ENCODE measurements at places on chromosomes 5 and 9.

GRCh38 chr5:129652349-129653056, 95.4 kb upstream of the MINAR2 start:
- no peak for DNase-seq
- H3K4me3 ChIP-seq = no peak overlapping the region
- H3K27me3 ChIP-seq = no peaks in the 10 kb centered on the region
- H3K4me1 ChIP-seq = no peaks in the 10 kb centered on the region
- no peak overlapping the region for H3K27ac ChIP-seq

- peaks cover 9% of the 10 kb centered on the region for H3K4me1 ChIP-seq
- H3K36me3 ChIP-seq = peaks cover 53% of the 10 kb centered on the region
- no peak overlapping the region for H3K27ac ChIP-seq
- DNase-seq = no peak
Observed at GRCh38 chr5:95907740-95908706, 53.6 kb downstream of the ELL2 start.

DNA sequence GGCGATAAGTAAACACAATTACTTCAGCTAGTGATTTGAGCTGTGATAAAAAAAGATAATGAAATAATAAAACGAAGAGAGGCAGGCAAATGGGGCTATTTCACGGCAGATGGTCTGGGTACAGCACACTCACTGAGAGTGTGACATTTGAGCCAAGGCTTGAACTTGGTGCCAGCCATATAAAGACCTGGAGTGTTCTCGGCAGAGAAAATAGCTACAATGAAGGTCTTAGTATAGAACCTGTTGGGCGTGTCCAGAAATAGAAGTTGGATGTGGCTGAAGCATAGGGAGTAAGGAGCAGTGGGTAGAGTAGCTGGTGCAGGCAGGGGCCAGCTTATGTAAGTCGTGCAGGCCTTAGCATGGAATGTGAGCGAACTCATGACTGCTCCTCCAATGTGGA, 660.3 kb upstream of the WWC1 start:
- no peaks in the 10 kb centered on the region for H3K27me3 ChIP-seq
- no peak overlapping the region for H3K4me3 ChIP-seq
- no peaks in the 10 kb centered on the region for H3K36me3 ChIP-seq
- DNase-seq = no peak
- H3K4me1 ChIP-seq = no peaks in the 10 kb centered on the region

DNA sequence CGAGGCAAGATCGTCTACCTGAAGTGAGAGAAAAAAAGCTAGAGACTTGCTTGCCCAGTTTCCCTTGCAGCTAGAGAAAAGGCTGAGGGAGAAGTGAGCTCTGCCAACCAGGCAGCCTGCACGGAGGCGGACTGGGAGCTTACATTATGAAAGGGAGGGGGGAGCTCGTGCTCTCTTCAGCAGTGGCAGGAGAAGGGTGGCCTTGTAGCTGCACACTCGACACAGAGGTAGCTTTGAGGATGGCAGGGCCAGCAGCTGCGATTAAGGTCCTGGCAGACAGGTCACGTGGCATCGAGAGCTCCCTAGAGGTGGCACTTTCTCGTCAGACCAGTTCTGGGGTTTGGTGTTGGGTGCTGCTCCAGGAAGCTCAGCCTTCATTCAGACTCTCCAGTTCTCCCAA, 26.7 kb downstream of the APBA1 start:
- no peaks in the 10 kb centered on the region for H3K4me1 ChIP-seq
- DNase-seq = no peak
- no peak overlapping the region for H3K27ac ChIP-seq
- peaks cover 3% of the 10 kb centered on the region for H3K27me3 ChIP-seq
- H3K36me3 ChIP-seq = no peaks in the 10 kb centered on the region
- H3K4me3 ChIP-seq = no peak overlapping the region

DNA sequence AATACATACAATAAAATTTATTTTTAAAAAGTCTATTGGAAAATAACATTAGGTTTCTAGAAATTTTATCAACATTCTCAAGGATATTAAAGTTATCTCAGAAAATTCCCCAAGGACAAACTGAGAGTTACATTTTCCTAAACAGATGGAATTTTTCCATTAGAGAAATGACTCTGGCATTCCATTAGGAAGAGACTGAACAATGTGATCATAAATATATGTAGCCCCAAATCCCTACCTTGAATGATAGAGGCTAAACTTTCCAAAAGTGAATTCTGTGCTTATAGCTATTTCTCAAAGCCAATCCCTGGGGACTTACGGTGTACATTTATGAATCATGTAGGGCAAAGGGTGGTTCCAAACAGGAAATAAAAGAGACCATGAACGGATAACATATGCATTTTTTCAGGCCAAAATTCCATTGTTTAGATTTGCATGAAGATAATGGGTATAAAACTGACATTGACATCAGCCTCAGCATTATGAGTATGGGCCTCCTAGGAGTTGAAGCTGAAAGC, 1181.0 kb upstream of the DMAC1 start:
- H3K27ac ChIP-seq = no peak overlapping the region
- peaks cover 2% of the 10 kb centered on the region for H3K27me3 ChIP-seq
- no peak for DNase-seq
- H3K36me3 ChIP-seq = no peaks in the 10 kb centered on the region

DNA sequence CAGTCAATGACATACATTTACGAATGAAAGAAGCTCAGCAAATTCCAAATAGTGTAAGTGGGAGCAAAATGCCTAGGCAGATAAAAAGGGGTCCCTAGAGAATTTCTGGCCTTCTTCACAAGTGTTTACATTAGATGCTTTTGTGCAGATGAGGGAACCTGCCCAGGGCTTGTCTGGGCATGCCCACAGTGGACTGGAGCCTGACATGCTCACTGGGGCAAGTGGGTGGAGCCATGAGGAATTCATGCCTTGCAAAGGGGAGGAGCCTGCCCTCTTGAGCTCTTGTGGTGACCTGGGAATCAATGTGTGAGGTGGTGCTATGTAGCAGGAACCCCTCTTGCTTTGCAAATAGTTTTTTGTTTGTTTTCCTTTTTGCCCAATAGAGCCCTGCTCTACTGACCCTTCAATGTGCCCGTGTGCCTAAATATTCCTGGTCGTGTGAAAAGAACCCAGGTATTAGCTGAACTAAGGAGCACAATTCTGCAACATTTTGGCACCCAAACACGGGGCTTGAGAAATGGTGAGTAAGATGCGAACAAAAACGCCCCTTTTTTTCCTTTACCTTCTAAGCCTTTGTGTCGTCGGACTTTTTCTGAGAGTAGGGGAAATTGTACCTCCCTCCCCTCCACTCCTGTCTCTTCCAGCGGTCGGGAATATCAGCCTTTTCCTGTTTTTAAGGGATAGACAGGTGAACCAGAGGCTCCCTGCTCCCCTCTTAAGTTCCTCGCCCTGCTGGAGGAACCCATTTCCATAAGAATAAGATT, 433.8 kb upstream of the CDH9 start:
- H3K4me1 ChIP-seq = no peaks in the 10 kb centered on the region
- no peak overlapping the region for H3K4me3 ChIP-seq
- no peaks in the 10 kb centered on the region for H3K36me3 ChIP-seq
- no peak overlapping the region for H3K27ac ChIP-seq
- DNase-seq = no peak

GRCh38 chr9:68443624-68444023, 87.2 kb downstream of the PGM5 start:
- no peak overlapping the region for H3K27ac ChIP-seq
- DNase-seq = no peak
- no peaks in the 10 kb centered on the region for H3K4me1 ChIP-seq
- H3K4me3 ChIP-seq = no peak overlapping the region
- peaks cover 2% of the 10 kb centered on the region for H3K27me3 ChIP-seq
- no peaks in the 10 kb centered on the region for H3K36me3 ChIP-seq

GRCh38 chr5:126028336-126028735, 394.9 kb upstream of the GRAMD2B start:
- DNase-seq = no peak
- H3K4me3 ChIP-seq = no peak overlapping the region
- H3K36me3 ChIP-seq = no peaks in the 10 kb centered on the region
- H3K27me3 ChIP-seq = no peaks in the 10 kb centered on the region
- no peak overlapping the region for H3K27ac ChIP-seq

DNA sequence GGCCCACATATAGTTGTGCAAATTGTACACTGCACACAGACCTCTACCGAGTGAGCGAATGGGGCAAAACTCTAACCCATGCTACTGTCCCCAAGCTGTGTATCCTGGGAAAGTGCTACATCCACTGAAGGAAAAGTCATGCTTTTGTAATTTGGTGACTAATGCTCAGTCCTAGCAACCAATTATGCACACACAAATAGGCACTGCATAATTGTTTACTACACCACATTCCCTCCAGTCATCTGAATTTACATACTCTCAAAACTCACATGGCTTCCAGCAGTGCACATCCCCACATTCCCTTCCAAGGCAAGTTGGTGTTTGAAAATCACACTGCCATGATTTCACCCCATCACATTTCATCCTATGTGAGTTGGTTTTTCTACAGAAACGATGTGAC, 125.9 kb upstream of the OSMR start:
- no peak for DNase-seq
- H3K36me3 ChIP-seq = no peaks in the 10 kb centered on the region
- H3K27ac ChIP-seq = no peak overlapping the region
- peaks cover 9% of the 10 kb centered on the region for H3K27me3 ChIP-seq
- no peak overlapping the region for H3K4me3 ChIP-seq

GRCh38 chr9:20623021-20623747, 885 bp upstream of the MLLT3 start:
- peak overlapping the region; percentile 88 for H3K27ac ChIP-seq
- DNase-seq = peak; percentile 62
- peaks cover 41% of the 10 kb centered on the region for H3K4me1 ChIP-seq
- no peaks in the 10 kb centered on the region for H3K27me3 ChIP-seq
- H3K36me3 ChIP-seq = peaks cover 14% of the 10 kb centered on the region
- peak overlapping the region; percentile 91 for H3K4me3 ChIP-seq

DNA sequence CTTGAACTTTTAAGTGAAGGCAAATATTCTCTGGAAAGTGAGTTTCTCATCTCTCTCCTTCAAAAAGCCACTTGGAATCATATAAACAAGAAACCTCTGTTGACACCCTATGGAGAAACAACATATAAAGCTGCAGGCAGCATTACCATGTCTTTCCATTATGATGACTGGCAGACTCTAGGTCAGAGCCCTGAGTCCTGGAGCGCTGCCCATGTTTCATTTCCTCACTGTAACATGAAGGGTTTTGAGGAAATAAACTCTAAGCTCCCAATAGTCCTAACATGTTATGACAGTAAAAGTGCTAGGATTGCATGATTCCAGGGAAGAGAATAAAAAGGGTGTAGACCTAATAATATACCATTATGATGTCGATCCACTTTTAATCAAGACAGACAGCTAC, 220.6 kb downstream of the CTNND2 start:
- no peaks in the 10 kb centered on the region for H3K27me3 ChIP-seq
- no peaks in the 10 kb centered on the region for H3K36me3 ChIP-seq
- no peaks in the 10 kb centered on the region for H3K4me1 ChIP-seq
- H3K27ac ChIP-seq = no peak overlapping the region

DNA sequence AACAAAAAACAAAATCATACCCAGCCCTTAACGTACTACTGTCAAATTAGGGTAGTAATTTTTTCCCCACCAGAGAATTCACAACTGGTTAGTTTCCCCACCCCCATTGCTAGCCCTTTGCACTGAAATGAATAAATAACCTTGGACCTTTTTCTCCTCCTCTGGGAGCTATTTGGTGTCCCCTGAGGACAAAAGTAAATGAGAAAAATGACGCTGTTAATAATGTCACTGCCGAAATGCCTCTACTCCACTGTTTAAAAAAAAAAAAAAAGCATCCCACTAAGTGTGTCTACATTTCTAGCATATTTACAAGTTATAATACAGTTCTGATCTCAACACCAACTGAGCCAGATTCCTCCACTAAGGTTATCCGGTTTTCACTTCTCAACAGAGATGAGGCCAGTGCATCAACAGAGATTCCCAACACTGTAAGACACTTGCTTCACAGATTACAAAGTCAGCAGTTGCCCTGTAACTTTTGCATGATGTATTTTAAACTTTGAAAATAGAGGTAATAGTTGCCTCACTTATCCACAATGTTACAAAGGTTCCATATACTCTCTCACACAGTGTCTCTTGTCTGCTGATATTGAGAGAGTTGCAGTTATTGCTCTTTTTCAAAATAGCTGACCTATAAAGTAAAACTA, 5.1 kb upstream of the NFIB start:
- H3K4me1 ChIP-seq = peaks cover 40% of the 10 kb centered on the region
- no peak overlapping the region for H3K27ac ChIP-seq
- no peak for DNase-seq
- H3K4me3 ChIP-seq = no peak overlapping the region

GRCh38 chr5:10674582-10674981, 86.5 kb downstream of the DAP start:
- no peak for DNase-seq
- H3K4me3 ChIP-seq = no peak overlapping the region
- H3K4me1 ChIP-seq = no peaks in the 10 kb centered on the region
- peaks cover 9% of the 10 kb centered on the region for H3K27me3 ChIP-seq

GRCh38 chr5:119991625-119992024, 362.3 kb downstream of the FAM170A start:
- no peaks in the 10 kb centered on the region for H3K27me3 ChIP-seq
- no peak overlapping the region for H3K27ac ChIP-seq
- DNase-seq = no peak
- H3K36me3 ChIP-seq = no peaks in the 10 kb centered on the region
- H3K4me3 ChIP-seq = no peak overlapping the region

GRCh38 chr9:14451949-14452348, 138.0 kb upstream of the NFIB start:
- no peak for DNase-seq
- H3K27ac ChIP-seq = no peak overlapping the region
- no peak overlapping the region for H3K4me3 ChIP-seq
- H3K27me3 ChIP-seq = peaks cover 5% of the 10 kb centered on the region
- no peaks in the 10 kb centered on the region for H3K36me3 ChIP-seq

- DNase-seq = no peak
- H3K27me3 ChIP-seq = peaks cover 1% of the 10 kb centered on the region
- H3K4me1 ChIP-seq = no peaks in the 10 kb centered on the region
- no peak overlapping the region for H3K27ac ChIP-seq
- H3K4me3 ChIP-seq = no peak overlapping the region
Observed at GRCh38 chr9:68905129-68905528, 108.8 kb downstream of the PRKACG start.

DNA sequence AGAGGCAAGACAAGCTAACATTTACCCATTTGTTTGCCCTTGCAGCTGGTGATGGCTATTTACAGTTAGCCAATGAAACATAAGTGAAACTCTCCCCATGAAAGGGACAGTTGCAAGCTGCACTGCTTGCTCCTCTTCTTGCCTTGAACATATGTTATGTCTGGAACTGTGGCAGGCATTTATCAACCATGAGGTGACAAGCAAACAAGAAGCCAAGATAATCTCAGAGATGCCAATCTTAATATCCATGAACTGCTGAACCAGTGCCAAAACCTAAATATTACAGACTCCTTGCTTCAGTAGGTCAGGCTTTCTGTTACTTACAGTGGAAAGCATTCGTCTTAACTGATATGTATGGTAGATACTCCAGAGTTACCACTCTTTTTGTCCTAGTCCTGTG, 133.4 kb downstream of the ACTBL2 start:
- H3K27me3 ChIP-seq = peaks cover 6% of the 10 kb centered on the region
- no peaks in the 10 kb centered on the region for H3K4me1 ChIP-seq
- H3K4me3 ChIP-seq = no peak overlapping the region
- no peak overlapping the region for H3K27ac ChIP-seq
- no peak for DNase-seq
- H3K36me3 ChIP-seq = no peaks in the 10 kb centered on the region
